H7 (cell line): ENCODE measurements at places on chromosomes 12 and 14.

- peak; percentile 6 for DNase-seq
These were observed 672 bp upstream of the SCFD1 start for GRCh38 chr14:30621354-30621939.

DNA sequence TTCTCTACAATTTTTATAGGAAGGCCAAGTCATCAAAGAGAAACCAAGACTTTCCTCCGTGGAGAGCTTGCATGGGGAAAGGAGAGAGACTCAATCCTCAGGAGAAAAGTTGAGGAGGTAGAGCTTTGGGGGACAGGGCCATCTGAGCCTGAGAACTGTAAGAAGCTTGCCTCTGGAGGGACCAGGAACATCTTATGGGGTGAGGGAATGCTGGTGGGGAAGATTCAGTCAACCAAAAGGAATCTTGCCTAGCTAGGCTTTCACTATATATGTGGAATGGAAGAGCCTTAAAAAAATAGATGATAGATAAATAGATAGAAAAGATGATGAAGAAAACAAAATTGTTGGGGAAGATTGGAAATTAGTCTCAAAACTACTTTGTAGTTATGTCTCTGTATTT, 63.5 kb downstream of the DYRK2 start:
- no peak for DNase-seq

DNA sequence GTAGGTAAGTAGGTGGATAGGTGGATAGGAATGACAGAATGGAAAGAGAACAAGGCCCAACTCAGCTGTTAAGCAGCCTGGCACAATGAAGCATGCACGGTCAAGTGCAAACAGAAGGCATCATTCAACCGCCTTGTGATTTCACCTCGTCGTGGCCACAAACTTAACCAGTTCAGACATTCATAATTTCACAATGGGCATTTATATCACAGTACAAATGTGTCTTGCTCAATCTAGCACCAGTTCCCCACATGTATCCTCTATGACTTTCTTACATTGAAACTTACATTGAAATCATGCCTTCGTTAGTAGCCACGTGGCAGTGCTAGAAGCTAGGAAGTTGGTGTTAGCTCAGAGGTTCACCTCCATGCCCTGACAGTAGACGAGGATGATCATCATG, 207.5 kb downstream of the ETV6 start:
- DNase-seq: no peak

DNA sequence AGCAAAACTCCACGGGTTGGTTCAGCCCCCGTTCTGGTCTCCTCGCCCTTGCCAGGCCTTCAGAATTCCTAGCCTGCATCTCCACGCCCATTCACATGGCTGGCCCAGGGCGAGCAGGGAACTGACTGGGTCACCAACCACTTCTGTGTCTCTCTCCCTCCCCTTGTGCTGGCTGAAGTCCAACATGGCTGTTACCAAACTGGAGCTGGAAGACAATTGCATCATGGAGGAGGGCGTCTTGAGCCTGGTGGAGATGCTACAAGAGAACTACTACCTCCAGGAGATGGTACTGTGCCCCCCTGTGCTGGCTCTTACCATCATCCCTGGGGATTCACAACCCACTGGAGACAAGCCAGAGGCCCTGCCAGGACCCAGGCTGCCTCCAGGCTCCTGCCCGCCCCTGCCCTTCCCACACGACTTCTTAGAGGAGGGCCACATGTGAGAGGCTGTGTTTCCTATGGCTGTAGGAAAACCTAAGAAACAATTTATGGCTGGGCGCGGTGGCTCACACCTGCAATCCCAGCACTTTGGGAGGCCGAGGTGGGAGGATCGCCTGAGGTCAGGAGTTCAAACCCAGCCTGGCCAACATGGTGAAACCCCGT, 9.9 kb downstream of the LRRC74A start:
- DNase-seq: no peak

DNA sequence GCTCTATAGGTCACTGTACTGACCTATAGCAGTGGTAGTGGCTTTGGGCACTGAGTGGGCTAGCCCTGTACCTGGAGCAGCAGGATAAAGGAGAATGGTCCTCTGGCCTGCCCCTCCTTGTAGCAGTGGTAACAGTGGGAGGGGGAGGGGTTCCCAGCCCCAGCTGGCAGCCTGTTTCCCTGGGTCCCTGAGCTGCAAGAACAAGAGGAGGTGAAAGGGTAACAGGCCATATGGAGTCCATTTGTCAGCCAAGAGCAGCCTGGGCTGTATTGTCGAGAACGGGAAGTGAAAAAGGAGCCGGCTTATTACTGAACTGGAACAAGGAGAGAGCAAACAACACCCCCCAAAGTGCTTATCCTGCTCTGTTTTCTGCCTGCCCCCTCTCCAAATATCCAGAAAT, 73.8 kb upstream of the SRSF5 start:
- DNase-seq: no peak

GRCh38 chr14:68082698-68083291, 263.2 kb downstream of the RAD51B start:
- no peak for DNase-seq

DNA sequence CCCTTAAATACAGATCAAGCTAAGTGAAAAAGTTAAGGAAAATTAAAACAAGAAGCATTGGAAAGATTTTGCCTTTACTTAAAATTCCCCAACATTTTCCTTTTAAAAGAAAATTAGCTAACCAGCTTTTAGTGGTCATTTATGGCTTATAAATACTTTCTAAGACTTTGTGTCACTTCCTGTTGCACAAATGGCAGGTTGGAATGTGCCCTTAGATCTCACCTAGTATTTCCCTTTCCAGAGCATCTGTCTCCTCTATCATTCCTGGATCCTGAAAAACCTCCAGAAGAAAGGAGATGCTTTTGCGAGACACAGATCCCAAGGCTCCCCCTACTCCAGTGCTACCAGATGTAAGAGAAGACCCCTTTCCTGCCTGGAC, 58.3 kb downstream of the ARF6 start:
- no peak for DNase-seq

- no peak for DNase-seq
These were observed 18.7 kb downstream of the SSTR1 start for GRCh38 chr14:38226366-38226765.

GRCh38 chr12:15756822-15757221, 32.4 kb downstream of the EPS8 start:
- DNase-seq: no peak

DNA sequence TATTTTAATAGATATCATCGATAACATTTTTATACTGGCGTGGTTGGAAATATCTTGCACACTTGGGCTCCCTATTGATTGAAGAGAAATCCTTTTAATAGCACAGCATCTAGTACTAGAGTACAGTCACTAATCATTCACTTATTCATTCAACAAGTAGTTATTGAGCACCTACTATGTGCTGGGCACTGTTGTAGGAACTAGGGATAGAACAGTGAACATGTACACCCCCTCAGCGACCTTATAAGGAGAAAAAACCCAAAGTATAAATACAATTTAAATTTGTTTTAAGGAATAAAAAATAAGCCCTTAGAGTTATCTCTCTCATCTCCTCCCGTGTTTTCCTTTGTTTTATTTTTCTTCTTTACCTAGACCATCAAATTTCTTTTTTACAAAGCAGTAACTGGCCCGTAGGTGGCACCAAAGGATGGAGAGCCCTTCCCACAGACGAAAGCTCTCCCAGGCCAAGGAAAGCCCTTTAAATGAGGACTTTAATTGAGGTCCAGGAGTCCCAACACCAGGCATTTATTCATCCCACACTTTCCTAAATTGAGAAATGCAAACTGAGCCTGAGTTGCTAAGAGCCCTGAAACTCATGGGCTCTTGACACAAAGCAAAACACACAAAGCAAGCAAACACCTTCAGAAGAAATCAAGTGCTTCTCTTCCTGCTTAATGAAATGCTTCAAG, 29.0 kb downstream of the PEBP1 start:
- DNase-seq: peak; percentile 82

DNA sequence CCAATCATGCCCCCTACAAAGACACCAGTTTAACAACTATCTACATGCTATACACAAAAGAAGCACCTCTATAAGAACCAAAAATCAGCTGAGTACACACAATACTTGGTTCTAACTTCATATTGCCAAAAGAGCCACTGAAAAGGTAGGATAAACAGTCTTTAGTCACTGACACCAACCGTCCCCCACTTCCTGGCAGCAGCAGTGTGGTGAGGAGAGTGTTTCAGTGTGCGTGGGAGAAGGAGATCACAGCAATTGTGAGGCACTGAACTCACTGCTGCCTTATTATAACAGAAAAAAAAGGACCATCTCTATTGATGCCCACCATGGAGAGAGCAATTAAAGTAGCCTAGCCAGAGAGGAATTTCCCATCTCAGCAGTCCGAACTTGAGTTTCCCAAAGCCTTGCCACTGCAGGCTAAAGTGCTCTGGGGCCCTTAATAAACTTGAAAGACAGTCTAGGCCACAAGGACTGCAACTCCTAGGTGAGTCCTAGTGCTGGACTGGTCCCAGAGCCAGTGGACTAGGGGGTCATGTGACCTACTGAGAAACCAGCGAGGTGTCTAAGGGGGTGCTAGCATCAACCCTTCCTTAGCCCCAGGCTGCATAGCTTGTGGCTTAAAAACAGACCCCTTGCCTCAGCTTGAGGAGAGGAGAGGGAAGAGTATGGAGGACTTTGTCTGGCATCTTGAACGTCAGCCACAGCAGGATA, 37.1 kb upstream of the LMNTD1 start:
- no peak for DNase-seq

GRCh38 chr14:23521785-23522640, 29.6 kb downstream of the ZFHX2 start:
- no peak for DNase-seq

DNA sequence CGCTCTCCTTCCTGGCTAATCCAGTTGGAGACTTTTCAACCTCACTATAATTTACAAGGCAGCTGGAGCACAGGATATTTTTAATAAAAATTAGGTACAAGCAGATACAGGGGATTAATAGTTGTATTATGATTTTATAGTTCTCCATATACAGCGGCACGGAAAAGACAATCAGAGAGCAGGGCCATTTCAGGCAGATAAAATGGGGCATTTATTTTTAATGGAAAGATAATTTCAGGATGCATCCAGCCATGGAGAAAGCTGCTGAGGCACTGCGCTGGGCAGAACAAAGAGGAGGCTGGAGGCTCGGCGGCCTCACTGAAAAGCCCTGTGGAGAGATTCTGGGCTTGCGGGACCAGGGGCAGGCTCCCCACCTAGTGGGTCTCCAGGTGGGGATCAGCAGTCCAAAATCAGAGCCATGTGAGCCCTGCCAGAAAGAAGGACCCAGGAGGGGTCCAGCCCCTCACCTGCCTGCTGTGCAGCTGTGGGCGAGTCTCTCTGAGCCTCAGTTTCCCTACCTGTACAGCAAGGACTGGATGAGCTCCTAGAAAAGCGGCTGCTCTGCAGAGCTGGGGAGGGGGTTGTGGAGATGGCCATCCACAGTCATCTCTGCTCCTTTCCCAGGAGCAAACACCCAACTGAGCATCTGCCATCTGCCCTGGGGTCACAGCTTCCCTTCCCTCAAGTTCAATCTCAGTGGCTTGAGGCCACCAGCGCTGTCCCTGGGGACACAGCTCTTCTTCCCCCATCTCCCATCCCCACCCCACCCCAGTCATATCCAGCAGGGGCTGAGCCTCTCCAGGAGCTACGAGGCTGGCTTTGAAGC, 23.9 kb upstream of the C14orf180 start:
- DNase-seq: peak; percentile 58

- no peak for DNase-seq
These were observed 161.2 kb downstream of the NTF3 start for GRCh38 chr12:5593086-5593485.

DNA sequence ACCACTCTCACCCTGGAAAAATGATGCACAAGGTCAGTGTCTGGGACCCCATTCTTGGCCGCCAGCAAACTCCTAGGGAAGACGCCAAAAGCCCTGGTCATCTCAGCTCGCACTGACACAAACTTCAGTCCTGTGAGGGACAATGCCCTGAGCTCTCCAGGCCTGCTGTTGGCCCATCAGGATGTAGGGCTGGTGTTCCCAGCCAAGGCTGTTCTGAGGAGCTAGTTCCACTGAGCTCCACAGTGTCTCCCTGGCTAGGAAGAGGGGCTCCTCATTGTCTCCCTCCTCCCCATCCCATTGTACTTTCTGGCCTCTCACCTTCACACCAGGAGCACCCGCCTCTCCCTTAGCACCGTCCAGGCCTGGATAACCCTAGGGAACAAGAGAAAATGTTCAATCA, 10.8 kb downstream of the COL2A1 start:
- no peak for DNase-seq

- no peak for DNase-seq
These were observed 128.9 kb downstream of the SNAPC1 start for GRCh38 chr14:61891170-61891569.

GRCh38 chr12:3700861-3701260, 52.0 kb downstream of the CRACR2A start:
- no peak for DNase-seq

DNA sequence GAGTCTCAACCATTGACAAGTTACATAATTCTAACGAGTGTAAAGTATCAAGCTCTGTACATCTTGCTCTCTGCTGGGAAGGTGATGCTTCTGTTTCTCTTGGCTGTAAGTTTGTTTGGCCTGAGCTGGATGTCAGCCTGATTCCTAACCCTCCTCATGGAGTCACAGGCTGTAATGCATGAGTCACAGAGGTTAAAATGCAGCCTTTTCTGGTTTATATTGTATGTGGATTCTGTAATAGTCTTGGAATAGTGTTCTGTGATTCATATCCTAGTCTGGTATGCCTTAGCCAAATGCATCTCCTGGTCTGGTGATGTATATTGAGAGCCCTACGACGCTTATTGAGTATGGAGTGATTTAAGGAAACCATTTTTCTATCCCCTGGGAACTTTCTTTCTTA, 104.5 kb upstream of the FRMD6 start:
- DNase-seq: no peak

- no peak for DNase-seq
These were observed 196.6 kb upstream of the KRR1 start for GRCh38 chr12:75707983-75708382.
